ENCODE measurements at places on chromosomes 3 and 15. TPM values are rescaled to one million over a fixed set of nuclear protein-coding genes. Genes with fewer than 3 reads are reported as not detected.

Gene KBTBD13
- not detected for total RNA-seq

Gene MYO5C
- 7.8 TPM for total RNA-seq

Gene GOLGA6B
- total RNA-seq = not detected

Gene SNX22
- total RNA-seq = 0.74 TPM

Gene MED12L
- total RNA-seq = 0.68 TPM

Gene ARPP21
- 0.16 TPM for total RNA-seq

Gene KLHDC8B
- 4.6 TPM for total RNA-seq

Gene GDPGP1
- 6.0 TPM for total RNA-seq

Gene LYZL4
- not detected for total RNA-seq

Gene C3orf85
- not detected for total RNA-seq

Gene CFAP92
- not detected for total RNA-seq

Gene PHLDB2
- 32.5 TPM for total RNA-seq

Gene ALAS1
- total RNA-seq = 49.8 TPM

Gene MKRN3
- 2.6 TPM for total RNA-seq

Gene THSD4
- total RNA-seq = 26.4 TPM

Gene TICRR
- total RNA-seq = 11.9 TPM

Gene SLC12A8
- total RNA-seq = 1.7 TPM

Gene TMEM40
- total RNA-seq = 0.52 TPM

Gene NDN
- 0.10 TPM for total RNA-seq

Gene STAC
- 2.3 TPM for total RNA-seq
